ENCODE measurements at places on chromosomes 12 and 14.
A peak's percentile ranks its signal among the peaks of the same experiment; 100 is the strongest.

DNA sequence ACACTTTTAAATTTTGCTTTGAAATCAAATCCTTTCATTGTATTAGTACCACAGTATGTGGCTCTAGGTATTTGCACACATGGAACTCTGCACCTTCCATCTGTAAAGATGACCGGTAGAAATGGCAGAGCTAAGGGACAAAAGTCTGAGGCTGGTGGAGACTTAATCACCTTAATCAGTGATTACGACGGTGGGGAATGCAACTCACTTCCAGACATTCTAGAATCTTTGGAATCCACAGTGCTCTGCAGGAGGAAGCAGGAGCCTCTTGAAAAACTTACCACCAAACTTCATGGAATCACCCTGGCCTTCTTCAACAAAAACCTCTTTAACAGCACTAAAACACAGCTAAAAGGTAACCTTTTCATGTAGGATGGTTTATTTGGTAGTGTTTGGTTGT lies 3.9 kb upstream of the DACT1 start:
- DNase-seq, result no peak

- peak; percentile 39 for DNase-seq
These were observed 41.2 kb upstream of the CRY1 start for GRCh38 chr12:107134558-107134957.

GRCh38 chr12:109870648-109871047 lies 9.7 kb downstream of the GLTP start:
- DNase-seq, result no peak

DNA sequence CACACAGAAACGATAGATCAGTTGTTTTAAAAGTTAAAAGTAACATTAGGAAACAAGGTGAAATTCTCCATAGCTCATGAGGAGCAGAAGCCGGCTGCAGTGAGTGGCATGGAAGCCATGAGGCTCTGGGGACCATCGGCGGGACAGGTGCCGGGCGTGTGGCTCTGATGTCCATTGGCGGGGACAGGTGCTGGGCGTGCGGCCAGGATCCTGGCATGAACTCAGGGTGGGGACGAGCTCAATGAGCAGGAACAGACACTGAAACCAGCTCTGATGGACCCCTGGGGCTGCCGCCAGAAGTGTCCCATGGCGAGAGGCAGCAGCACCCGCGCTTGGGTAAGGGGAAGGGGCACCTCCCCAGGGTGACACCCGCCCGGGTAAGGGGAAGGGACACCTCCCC lies 75.1 kb downstream of the NOC4L start:
- DNase-seq, result no peak

DNA sequence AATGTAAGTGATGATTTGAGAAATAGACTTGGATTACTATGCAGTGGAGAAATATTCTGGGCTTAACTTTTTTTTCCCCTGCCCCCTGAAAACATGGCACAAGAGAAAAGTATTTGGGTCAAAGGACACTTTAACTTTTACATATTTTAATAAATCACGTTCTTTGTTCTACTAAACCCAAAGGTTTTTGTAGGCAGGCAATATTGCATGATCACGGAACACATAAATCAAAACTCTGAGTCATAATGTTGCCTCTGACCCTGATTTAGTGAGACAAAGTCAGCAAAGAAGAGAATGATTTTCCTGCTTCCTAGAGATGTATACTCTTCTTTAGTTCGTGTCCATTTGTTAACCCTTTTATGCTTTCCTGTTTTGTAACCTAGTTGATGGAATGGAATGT lies 38.0 kb downstream of the ABCD2 start:
- no peak for DNase-seq

DNA sequence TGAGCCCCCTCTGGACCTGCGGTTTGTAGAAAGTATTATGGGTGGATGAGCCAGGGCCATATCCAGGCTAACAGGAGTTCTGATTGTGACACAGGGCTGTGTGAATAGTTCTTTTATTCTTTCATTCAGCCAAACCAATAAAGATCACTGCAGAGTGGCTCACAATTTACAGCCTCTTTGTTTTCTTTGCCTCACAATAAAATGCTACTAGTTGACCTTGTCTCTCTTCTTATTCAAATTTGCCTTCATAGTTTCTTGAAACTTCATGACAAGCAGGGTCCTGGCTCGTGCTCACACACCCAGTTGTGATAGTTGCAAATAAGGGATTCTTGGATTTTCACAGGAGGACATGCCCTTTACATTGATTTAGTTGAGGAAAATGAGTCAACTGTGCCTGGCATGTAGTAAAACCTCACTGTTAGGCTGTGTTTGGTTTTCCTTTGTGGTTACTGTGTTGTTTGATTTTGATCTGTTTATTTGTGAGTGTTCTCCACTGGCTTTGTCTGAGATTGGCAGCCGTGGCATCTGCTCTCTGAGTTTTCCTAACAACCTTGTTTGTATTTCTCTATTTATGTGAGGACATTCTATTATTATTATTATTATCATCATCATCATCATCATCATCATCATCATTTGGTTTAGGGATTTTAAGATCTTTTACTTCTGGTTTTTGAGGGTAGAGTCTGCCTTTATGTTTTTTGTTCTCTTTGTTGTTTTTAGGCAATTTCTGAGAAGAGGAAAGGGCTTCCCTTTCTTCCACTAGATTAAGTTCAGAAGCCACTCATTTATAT lies 2.7 kb upstream of the KRT6B start:
- no peak for DNase-seq

- DNase-seq, result no peak
These were observed 53.2 kb downstream of the TESC start for GRCh38 chr12:117046011-117046369.

GRCh38 chr14:31578266-31578665 lies 17.1 kb downstream of the NUBPL start:
- DNase-seq, result no peak

- no peak for DNase-seq
These were observed 1.3 kb downstream of the DDX51 start for GRCh38 chr12:132142679-132143335.

DNA sequence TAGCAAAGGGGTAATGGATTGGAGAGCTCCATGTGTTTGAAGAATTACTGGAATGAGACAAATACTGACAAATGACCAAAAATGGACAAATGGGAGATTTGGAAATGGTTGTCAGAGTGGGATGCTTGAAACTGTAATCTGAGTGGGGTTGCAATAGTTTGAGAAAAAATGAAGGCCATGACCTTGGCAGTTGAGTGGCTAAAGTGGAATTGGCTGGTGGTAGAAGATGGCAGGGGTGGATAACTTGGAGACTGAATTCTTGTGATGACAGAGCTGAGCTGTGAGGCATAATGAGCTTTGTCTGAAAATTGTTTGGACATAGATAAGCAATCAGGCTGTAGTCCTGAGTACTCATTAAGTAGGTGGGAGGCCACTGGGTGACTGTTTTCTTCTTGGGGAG lies 222.5 kb upstream of the PRICKLE1 start:
- no peak for DNase-seq

GRCh38 chr12:49821373-49822287 lies 6.6 kb downstream of the NCKAP5L start:
- DNase-seq, result no peak

GRCh38 chr12:31876568-31877424 lies 82.4 kb upstream of the RESF1 start:
- peak; percentile 61 for DNase-seq

GRCh38 chr12:6890789-6891645 lies 13.6 kb upstream of the LRRC23 start:
- peak; percentile 98 for DNase-seq

GRCh38 chr14:37681486-37681885 lies 86.1 kb downstream of the TTC6 start:
- no peak for DNase-seq

DNA sequence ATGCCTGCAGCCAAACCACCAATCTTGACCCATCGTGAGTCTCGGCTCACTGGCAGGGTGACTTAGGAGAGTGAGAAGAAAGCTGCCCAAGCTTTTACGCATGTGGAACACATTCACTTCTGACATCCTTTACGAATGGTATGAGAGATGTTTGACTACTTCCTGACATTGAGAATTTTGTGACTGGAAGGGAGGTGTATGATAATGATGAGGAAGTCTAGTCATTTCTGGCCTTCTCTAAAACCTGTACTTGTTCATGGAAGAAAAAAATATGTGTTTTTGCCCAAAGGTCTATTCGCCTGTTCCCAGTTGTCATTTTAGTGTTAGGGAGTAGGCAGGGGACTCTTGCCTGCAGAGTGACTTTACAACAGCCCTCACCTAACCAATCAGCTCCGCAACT lies 227.2 kb upstream of the ATP2B1 start:
- DNase-seq, result no peak

- DNase-seq, result no peak
These were observed 8.9 kb upstream of the MYRFL start for GRCh38 chr12:69816082-69816481.

DNA sequence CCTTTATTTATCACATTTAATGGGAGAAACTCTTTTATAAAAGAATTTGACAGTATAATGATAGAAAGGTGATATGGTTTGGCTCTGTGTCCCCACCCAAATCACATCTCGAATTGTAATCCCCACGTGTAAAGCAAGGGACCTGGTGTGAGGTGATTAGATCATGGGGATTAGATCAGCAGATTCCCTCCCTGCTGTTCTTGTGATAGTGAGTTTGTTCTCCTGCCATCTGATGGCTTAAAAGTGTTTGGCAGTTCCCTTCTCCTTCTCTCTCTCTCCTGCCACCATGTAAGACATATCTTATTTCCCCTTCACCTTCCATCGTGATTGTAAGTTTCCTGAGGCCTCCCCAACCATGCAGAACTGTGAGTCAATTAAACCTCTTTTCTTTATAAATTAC lies 1110.3 kb downstream of the FLRT2 start:
- no peak for DNase-seq

DNA sequence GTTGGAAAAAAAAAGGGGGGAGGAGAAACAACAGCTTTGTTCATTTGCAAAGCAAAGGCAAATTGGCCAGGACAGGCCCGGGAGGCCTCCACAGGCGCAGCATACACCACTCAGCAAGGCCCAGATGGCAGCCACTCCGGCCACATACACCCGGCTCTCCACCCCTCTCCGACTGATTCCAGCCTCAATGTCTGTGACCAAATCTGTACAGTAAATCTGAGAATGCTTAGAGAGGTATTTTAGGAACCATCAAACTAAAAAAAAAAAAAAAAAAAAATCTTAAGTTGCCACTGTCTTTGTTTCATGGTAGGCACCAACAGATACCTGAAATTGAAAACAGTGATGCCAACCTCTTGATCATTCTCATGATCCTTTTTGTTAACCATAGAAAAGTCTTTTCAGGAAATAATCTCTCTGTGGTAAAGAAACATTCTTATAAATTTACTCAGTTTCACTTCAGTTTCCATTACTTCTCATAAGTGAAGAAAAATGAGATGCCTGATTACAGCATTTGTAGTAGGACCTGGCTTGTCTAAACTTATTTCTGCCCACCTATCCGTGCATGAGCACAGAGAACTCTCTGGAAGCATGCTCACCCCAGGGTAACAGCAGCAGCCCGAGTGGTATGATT lies 20.2 kb downstream of the VPS37B start:
- peak; percentile 10 for DNase-seq

- DNase-seq, result no peak
These were observed 126.7 kb upstream of the BTG1 start for GRCh38 chr12:92272061-92272964.

DNA sequence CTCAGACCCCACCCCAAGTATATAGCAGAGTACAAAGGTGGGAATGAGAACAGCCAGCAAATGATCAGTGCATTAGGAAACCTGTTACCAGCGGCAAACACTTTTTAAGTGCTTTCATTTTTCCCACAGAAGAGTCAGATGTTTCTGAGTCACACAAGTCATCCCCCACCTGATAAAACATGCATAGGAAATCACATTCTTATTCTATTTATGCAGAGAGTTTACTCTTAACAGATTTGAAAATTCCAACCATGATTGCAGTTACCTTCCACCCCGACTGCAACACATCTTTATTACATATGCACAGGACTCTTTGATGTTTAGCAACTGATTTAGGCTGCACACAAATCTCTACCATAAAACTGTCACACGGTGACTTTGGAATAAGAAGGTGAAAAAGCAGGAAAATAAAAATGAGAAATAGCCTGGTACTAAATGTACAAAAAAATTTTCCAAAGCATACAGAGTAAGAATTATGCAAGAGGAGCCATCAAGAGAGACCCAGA lies 236.4 kb downstream of the PAWR start:
- no peak for DNase-seq

- DNase-seq, result no peak
These were observed 1.1 kb downstream of the RHNO1 start for GRCh38 chr12:2877953-2878732.

DNA sequence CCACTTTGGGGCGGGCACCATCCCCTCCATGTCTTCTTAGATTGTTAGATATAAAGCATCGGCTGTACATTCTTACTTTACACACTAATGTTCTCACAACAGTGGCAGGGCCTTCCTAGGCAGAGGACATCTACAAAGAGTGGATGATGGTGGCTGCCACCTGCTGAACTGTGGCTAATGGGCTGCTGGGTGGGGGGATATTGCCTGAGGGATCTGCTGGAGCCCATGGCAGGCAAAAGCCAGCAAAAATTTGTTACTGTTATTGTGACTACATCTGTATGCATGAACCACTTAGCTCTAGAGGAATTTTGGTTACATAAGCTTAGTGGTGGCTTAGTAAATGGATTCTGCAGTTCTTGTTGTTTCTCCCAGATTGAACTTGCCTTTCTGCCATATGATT lies 52.6 kb downstream of the DIP2B start:
- DNase-seq, result no peak

DNA sequence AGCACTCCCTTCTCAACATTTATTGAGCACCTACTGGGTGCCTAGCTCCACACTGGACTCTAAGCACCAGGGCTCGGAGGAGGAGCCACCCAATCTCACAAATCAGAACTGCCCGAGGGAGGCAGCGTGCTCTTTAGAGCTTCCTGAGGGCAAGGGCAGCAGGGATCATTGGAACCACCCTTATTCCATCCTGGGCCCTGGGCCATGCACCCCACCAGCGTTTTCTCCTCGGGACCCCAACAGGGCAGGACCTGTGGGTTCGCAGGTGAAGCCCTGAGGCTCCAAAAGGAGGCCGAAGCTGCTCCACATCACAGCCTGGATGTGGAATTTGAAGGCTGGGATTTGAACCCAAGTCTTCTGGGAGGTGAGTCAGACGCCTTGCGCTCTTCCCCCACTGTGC lies 15.4 kb downstream of the TMEM119 start:
- DNase-seq, result no peak

DNA sequence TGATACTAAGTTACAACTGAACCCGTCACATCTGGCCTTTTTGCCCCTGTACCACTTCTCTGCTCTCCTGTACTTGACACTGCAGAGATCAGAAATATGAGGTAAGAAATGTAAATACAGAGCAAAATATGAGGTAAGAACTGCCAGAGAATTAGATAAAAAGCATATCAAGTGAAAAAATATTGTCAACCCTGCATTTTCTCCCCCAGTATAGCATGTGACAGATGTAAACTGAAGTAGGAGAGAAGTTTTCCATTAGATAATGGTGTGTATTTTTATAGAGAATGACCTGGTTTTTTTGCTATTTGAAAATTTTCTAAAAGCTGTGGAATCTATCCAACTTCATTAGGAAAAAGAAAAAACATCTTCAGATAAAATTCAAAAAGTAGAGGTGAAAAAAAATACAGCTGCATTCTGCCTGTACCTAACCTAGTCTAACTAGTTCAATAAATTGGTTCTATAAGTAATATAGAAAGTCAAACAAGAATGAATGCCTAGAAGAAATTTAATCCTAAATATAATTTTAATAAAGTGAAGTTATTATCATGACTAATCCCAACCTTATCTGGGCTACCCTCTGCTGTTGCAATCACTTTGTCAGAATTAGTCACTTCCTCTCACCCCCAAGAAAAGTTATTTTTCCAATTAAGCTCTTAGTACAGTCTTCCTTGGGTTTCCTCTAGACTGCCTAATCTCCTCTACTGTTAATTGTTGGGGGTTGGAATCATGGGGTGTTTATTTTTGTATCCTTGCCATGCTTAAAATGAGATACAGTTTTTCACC lies 210.0 kb downstream of the RASSF9 start:
- DNase-seq, result no peak

GRCh38 chr12:121810833-121811433 lies 7.1 kb downstream of the SETD1B start:
- DNase-seq, result no peak

Measured in CD4-positive, alpha-beta T cell treated with Interleukin-15 for 1 hour (primary cell).